ENCODE measurements at places on chromosomes 16 and 17. TPM values are rescaled to one million over a fixed set of nuclear protein-coding genes. Genes with fewer than 3 reads are reported as not detected.
A peak's percentile ranks its signal among the peaks of the same experiment; 100 is the strongest.

The ADAM11 gene
- 2.3 TPM for total RNA-seq

The TERB1 gene
- 0.27 TPM for total RNA-seq

The HOXB9 gene
- total RNA-seq, result 26.1 TPM

The ACSF2 gene
- total RNA-seq, result 26.5 TPM

The HEATR9 gene
- total RNA-seq, result not detected

The GALNS gene
- 22.7 TPM for total RNA-seq

DNA sequence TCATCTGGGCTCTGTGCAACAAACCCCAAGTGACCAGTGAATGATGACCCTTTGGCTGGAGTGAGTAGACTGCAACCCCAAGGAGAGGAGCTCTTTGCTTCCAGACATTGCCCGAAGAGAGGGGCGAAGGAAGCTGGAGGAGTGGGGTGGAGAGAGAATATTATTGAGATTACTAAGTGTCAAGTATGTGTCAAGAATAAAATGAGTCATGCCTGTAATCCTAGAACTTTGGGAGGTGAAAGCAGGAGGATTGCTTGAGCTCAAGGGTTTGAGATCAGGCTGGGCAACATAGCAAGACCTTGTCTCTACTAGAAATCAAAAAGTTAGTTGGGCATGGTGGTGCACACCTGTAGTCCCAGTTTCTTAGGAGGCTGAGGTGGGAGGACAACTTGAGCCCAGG lies 142.0 kb upstream of the CCL2 start:
- DNase-seq, result no peak

GRCh38 chr17:79509490-79509889 lies 101.4 kb downstream of the RBFOX3 start:
- DNase-seq, result no peak

DNA sequence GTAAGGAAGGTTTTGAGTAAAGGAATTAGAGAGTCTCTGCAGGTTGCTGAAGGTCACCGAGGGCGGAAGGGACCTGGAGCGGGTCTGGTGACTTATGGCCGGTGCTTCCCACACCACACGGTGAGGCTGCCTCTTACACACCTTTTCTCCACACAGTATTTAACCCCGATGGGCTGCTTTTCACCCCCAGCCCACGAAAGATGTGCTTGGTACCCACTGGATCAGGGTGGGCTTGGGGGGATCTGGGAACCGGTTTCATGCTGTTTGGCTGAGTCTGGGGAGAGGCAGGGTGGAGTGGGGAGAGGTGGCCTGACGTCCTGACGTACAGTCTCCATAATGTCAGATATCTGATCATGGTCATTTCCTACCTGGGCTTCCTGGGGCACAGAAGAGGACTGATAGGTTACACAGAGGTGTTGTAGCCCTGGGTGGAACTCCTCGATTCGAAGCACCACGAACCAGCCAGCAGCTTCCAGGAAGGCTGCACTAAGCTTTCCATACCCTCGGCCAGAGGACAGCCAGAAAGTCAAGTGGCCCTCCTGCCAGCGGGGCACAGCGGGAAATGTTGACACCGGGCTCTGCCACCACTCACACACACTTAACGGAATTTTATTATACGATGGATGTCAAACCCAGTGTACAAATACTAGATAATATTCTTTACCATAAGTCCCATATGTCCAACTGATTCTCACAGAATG lies 34.0 kb downstream of the OR1D5 start:
- no peak for DNase-seq

DNA sequence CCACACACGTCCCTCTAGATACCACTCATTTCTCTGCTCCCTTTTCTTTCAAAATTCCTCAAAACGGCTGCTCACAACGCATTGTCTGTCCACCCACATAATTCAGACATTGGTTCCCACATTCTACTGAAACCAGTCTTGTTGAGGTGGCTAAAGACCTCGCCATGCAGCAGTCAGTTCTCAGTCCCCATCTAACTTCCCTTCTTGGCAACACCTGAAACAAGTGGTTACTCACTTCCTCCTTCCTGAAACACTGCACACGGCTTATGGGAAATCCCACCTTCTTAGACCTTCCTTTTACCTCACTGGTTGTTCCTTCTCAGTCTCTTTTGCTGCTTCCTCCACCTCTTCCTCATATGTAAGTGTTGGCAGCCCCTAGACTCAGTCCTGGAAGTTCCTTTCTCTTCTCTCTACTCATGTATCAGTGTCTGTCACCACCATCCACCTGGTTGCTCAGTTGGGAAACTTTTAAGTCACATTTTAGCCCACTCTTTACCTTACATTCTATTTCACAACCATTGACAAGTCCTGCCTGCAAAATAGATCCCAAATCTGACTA lies 277.1 kb downstream of the CEP112 start:
- DNase-seq, result no peak

DNA sequence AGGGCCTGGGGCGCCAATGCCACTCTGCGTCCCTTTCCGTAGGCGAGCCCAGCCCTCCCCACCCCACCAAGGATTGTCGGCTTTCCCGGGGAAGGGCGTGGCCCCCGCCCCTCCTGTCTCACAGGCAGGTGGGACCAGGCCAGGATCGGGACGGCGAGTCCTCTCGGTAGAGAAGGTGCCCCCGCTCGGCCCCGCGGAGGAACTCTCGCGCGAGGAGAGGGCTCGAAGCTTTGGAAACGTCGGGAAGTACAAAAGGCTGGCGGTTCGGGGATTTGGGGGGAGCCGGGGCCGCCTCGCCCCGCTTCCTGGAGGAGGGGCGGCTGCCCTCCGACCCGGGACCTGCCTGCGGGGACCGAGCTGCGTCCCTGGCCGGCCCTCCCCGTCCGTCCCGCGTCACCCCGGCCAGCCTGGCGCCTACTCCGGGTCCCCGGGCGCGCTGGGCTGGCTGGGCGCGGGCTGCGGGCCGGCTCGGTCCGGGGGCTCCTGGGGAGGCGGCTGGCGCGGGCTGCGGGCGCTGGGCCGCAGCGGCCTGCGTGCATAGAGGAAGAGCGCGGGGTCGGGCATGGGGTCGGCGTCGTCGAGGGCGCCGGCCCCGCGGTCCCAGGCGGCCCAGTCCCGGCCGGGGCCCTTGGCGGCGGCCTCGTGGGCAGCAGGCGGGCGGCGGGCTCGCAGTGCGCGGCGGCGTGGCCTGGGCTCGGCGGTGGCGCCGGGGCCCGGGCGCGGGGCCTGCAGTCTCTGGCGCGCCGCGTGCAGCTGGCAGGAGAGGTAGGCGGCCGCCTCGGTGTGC lies 12.6 kb upstream of the CLUH start:
- DNase-seq, result no peak

- no peak for DNase-seq
These were observed 2.0 kb upstream of the BANP start for GRCh38 chr16:87949071-87949744.

DNA sequence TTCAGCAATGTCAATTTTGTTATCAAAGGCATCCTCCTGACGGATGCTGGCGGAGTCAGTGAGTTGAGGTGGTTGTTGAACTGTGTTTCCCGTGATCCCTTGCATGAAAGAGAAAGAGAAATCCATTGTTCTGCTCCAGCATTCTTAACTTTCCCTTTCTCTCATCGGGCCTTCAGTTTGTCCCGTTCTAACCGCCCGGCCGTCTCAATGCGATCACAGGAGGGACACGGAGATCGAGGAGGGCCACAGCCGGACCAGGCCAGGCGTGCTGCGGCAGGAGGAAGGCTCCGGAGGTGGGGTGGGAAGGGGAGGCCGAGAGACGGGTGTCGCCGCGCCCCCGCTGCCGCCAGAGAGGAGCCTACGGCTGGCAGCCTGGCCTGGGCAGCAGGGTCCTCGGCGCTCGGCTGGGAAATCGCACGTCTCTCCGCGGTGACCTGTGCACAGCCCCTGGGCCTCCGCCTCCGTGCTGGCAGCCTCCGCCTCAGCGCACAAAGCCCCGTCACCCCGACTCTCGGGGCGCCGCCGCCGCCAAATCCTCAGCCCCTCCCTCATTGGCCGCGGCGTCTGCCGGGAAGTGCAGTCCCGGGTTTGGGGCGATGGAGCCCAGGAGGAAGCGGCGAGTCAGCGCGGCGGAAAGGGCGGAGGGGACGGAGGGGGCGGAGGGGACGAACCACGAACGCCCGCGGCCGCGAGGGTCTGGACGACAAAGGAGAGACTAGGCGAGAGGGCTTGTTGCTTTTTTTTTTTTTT lies 38.1 kb downstream of the SOST start:
- DNase-seq, result no peak

- DNase-seq, result no peak
These were observed 177.2 kb downstream of the TMEM132E start for GRCh38 chr17:34756637-34757021.

- DNase-seq, result no peak
These were observed 67.5 kb upstream of the LGALS9 start for GRCh38 chr17:27563532-27563931.

GRCh38 chr16:1258906-1259759 lies 3.3 kb downstream of the TPSD1 start:
- no peak for DNase-seq

- DNase-seq, result no peak
These were observed 6.5 kb upstream of the TAOK1 start for GRCh38 chr17:29383686-29384085.

GRCh38 chr16:87542531-87543102 lies 49.8 kb upstream of the ZCCHC14 start:
- no peak for DNase-seq

DNA sequence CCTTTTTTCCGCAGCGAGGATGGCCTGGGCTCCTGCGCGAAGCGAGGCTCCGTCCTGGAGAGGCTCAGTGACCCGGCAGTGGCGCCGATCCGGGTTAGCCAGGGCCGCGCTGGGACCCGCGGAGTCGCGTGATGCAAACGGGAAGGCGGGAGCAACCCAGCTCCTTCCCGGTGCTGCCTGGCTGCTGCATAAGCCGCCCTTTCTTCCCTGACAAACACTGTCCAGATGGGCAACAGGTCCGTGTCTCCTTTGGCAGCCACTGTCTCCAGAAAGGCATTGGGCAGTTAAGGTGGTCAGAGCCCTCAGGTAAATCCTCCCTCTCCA lies 21.8 kb upstream of the ZNHIT3 start:
- no peak for DNase-seq

DNA sequence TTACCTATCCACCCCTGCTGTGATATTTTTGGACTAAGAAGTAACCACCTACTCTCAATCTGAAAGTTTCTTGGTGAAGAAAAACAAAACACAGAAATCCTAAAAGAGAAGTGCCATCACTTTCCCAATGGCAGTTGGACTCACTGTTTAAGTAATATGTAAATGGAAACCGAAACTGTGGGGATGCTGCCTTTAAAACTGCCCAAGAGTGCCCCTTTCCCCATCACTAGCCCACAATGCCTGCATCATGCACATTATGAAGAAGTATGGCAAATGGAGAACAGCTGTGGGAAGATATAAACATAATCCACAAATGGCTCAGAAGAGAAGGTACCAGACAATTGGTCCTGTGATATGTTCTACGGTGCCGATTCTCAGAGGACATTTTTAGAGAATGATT lies 33.5 kb upstream of the SLC6A2 start:
- DNase-seq, result no peak

GRCh38 chr17:10063730-10064241 lies 134.6 kb downstream of the GAS7 start:
- peak; percentile 10 for DNase-seq

- no peak for DNase-seq
These were observed 17.7 kb downstream of the RAI1 start for GRCh38 chr17:17698869-17699351.

- no peak for DNase-seq
These were observed 16.4 kb downstream of the RARA start for GRCh38 chr17:40325156-40326013.

DNA sequence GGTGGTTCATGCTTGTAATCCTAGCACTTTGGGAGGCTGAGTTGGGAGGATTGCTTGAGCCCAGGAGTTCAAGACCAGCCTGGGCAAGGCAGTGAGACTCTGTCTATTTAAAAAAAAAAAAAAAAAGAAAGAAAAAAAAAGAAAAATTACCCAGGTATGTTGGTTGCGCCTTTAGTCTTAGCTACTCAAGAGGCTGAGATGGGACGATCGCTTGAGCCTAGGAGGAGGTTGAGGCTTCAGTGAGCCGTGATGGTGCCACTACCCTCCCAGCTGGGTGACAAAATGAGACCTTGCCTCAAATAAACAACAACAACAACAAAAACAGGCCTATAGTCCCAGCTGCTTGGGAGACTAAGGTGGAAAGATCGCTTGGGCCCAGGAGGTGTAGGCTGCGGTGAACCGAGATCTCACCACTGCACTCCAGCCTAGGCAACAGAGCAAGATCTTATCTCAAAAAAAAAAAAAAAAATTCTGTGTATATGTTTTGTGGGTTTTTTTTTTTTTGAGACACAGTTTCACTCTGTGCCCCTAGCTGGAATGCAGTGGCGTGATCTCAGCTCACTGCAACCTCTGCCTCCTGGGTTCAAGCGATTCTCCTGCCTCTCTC lies 12.5 kb upstream of the ANKRD40CL start:
- no peak for DNase-seq

DNA sequence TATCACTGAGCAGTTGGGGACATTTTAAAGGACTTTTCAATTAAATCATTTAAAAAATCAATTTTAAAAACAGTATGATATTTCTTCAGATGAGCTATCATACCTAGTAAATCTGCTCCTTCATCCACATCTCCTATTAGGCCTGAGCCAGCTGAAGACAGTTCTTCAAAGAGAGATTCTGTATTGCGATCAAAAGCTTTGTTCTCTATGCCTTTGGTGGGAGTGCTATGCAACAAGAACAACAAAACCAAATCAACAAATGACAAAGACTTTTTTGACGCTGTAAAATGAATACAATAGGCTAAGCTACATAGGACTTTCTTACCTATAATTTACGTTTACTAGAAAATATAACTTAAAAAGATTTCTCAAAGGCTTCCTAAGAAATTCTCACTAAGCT lies 106.5 kb downstream of the SPAG9 start:
- no peak for DNase-seq

GRCh38 chr17:549177-550040 lies 165.2 kb downstream of the VPS53 start:
- DNase-seq, result peak; percentile 92

- no peak for DNase-seq
These were observed 140.5 kb upstream of the HS3ST2 start for GRCh38 chr16:22673421-22673831.

- no peak for DNase-seq
These were observed 4.9 kb downstream of the SHISA9 start for GRCh38 chr16:12906271-12906670.

DNA sequence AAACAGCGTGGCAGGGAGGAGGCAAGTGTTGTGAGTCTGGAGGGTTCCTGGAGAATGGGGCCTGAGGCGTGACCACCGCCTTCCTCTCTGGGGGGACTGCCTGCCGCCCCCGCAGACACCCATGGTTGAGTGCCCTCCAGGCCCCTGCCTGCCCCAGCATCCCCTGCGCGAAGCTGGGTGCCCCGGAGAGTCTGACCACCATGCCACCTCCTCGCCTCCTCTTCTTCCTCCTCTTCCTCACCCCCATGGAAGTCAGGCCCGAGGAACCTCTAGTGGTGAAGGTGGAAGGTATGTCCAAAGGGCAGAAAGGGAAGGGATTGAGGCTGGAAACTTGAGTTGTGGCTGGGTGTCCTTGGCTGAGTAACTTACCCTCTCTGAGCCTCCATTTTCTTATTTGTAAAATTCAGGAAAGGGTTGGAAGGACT lies at the start of gene CD19:
TSS of gene CD19 (plus strand) at position 171 of the 425 bp plus-strand sequence. CDS start at position 201, 30 bp downstream.
- no peak for DNase-seq

- no peak for DNase-seq
These were observed 11.1 kb upstream of the TFAP4 start for GRCh38 chr16:4283939-4284338.

- DNase-seq, result no peak
These were observed 40.1 kb downstream of the PRMT7 start for GRCh38 chr16:68350813-68351350.
